Activated T-cell treated with anti-CD3 and anti-CD28 coated beads, Interleukin-2, amount 50 U/mL, for 4 hours (primary cell): ENCODE measurements at places on chromosomes 2 and 18. TPM values are rescaled to one million over a fixed set of nuclear protein-coding genes. Genes with fewer than 3 reads are reported as not detected.

Gene UNC50
- 30.2 TPM for total RNA-seq

Gene GPAT2
- 9.3 TPM for total RNA-seq

- DNase-seq, result no peak
These were observed 155.4 kb upstream of the FSIP2 start for GRCh38 chr2:185583058-185583816.

DNA sequence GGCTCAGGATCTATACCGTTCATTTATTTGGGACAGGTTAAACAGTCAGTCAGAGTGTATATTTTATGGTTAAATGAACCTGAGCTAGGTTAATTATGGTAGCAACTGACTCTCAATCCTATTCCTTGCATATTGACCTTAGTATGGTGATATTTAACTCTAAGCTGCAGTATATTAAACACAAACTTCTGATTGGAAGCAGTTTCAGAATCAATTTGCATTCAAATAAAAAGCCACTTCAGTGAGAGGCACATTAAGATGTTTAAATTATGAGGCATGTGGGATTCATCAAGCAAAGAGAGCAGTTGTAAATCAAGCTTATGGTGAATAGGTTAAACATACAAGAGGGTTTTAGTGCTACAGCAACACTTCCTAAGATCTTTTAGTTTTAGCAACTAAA lies 40.4 kb downstream of the FRZB start:
- no peak for DNase-seq

GRCh38 chr18:39491408-39491807 lies 1925.8 kb upstream of the CELF4 start:
- no peak for DNase-seq
